ENCODE measurements at places on chromosomes 11 and 22.

DNA sequence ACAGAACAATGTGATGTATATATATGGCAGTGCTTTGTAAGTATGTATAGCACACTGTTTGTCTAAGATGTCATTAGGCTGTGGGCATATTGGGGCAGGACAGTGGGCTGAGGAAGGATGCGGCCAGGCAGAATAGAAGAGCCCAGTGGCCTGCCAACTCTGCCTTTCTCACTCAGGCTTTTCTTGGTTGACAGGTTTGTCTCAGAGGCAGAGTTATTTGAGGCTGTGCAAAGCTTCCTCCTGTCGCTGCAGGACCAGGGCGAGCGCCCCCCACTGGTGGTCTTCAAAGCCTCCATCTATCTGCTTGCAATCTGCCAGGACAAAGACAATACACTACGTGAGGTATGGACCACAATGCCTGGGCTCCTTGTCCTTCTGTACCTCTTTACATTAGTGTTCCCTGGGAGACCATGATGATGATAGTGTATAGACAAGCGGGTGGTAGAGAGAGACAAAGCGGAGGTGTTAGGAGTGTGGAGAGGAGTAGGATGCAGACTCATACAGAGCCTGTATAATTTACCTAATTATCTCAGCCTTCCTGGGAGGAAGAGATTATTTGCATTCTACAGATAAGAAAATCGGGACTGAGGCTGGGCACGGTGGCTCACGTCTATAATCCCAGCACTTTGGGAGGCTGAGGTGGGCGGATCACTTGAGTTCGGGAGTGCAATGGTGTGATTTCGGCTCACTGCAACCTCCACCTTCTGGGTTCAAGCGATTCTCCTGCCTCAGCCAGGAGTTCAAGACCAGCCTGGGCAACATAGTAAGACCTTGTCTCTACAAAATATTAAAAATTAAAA is 37.3 kb upstream of the CCDC134 start:
- DNase-seq, result no peak

DNA sequence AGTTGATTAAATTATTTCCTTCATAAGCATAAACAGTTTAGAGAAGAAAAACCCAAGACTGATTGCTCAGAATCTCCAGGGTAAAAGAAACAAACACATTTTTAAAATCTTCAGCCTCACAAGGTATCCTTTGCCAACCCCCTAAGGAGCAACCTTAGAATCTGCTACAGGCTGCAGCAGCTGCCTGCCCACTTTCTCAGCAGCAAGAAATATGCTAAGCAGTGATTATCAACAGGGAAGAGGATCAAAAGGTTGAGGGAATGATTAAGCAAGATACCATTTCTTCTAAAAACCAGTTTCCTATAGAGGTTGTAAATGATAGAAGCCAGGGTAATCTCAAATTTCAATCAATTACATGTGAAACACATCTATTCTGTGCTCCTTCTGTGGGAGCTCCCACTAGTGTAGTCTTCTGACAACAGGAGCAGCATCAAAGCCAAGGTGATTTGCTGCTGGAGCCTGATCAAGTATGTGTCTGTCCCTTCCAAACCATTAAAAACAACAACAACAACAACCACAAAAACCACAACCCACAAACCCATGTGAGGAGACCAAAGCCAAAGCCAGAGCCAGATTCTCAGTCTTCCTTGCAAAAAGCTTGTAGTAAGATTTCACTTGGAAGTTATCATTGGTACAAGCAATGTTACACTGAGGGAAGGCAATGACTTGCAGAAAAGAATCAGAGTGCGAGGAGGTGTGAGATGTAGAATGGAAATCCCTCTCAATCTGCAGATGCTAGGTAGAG is 761.2 kb downstream of the DLG2 start:
- DNase-seq, result no peak

DNA sequence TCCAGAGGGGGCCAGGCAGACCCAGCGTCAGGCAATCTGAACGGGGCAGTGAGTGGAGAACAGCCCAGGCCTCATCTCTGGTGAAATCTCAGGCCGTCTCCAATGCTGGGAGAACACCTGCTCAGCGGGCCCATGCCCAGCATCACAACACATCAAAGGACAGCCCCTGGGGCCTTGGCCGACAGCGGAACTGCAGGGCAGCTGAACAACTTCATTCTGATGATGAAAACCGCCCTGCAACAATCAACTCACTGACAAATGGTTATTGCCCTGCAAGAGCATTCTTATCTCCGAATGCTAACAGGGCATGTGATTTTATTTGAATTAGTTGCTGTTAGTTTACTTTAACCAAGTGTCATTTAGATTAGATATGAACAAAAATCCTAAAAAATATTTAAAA is 14.6 kb downstream of the CELSR1 start:
- DNase-seq, result no peak

GRCh38 chr22:33666279-33666960 is 253.9 kb downstream of the LARGE1 start:
- no peak for DNase-seq

DNA sequence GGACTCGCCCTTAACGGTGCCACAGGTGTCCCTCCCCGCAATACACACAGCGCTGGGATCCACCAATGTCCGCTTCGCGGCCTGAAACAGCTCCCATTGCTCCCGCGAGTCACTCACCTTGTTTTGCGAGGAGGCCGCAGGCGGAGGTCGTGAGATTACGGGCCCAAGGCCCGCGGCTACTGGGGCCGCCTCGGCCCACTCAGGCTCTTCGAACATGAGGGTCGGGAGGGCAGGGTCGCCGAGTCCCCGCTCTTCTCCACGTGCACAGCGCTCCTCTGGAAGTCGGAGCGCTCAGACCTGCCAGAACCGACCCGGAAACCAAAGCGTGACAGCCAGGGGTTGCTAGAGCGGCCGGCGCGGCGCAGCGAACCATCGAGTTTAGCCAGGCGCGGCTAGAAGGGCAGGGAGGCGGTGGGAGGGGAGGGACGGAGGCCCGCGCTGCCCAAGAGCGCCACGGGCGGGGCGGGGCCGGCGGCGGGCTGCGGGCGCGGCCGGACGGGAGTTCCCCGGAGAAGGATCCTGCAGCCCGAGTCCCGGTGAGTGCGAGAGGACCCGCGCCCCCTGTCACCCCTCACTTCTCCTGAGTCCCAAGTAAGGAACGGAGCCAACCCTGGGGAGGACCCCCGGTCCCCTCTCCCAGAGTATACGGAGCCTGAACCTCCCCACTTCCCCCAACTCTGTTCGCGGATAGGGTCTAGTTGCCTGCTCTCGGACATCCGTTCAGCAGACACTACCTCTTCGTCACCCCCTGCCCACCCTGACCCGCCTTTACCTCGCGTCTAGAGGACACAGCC is at the start of the genes ILK and RRP8:
Gene ILK (plus strand): TSS at position 488 of the 794 bp plus-strand sequence. CDS start 498 bp downstream, outside the sequence.
Gene RRP8 (minus strand): TSS at position 330 of the 794 bp plus-strand sequence. CDS start 114 bp downstream, at position 216.
- DNase-seq, result peak; percentile 84

Measured in stimulated activated naive CD8-positive, alpha-beta T cell treated with anti-CD3 and anti-CD28 coated beads, Interleukin-15, amount 100 ng/mL, for 72 hours (primary cell).